ENCODE measurements at places on chromosomes 12 and 14.

- no peak for DNase-seq
These were observed 5.1 kb downstream of the DPPA3 start for GRCh38 chr12:7716381-7716780.

DNA sequence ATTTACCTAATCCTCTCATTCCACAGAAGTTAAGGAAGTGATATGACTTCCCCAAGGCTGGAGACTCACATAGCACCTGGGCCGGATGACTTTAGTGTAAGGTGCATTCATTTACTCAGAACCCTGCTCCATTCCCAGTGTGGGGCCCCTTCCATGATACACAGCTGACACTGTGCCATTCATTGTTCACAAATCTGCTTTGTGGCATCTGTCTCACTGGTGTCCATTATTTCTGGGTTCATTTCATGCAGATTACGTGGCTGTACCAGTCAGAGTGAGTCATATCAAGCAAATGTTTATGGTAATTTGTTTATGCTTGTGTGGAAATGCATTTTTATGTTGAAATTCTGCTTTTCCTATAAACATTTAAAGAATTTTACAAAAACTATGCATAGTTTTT is 5.2 kb downstream of the ANO4 start:
- DNase-seq: no peak

DNA sequence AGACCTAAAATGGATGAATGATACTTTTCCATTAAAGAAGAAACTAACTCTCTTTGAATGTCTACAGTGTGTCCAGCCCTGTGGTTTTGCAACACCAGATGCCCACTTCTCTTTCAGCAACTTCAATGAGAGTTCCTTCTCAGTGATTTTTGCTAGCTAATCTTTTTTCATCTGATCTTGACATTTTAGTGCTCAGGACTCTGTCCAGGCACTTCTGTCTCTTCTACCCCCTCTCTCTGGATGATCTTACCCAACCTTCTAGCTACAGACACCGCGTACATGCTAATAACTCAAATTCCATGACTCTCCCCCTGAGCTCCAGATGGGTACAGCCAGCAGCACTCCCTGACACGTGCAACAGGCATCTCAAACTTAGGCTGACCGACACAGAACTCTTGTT is 161.1 kb upstream of the FOXN3 start:
- DNase-seq: no peak

- no peak for DNase-seq
These were observed 98.2 kb downstream of the SSPN start for GRCh38 chr12:26293612-26294011.

- DNase-seq: peak; percentile 31
These were observed 111.9 kb downstream of the LRRK2 start for GRCh38 chr12:40336573-40337199.

DNA sequence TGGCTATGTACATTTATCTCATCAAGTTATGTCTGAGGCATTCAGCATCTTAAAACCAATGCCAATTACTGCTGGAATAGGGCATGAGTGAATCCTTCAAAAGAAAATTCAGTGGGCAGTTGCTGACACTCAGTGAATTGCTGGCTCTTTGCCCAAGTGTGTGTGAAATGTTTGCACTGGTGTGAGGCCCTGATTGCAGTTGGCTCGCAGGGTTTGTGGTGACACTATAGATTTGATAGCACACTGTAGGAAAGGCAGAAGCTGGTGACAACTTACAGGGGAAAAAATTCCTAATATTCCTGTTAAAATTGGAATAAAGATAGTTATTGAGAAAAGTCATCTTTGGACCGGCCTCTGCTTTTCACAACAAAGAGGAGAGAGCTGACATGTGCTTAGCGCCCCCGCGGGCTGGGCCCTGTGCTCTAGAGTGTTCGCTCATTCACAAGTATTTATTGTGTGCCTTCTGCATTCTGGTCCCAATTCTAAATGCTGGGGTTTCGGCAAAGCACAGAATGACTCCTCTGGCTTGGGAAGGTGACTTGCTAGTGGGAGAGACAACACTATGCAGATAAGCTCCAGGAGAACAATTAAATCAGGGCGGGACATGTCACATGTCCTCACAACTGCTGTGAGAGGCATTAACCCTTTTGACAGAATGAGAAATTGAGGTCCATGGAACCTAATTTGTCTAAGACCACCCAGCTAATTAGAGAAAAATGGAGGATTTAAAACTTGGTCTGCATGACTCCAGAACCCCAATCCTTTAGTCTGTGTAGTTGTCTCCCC is 418.7 kb downstream of the NPAS3 start:
- DNase-seq: peak; percentile 14

- no peak for DNase-seq
These were observed 52.0 kb downstream of the SLC38A6 start for GRCh38 chr14:61033054-61033453.

GRCh38 chr14:87018294-87018693 is 974.7 kb downstream of the GALC start:
- DNase-seq: no peak

GRCh38 chr14:99586054-99586760 is 17.8 kb downstream of the CCDC85C start:
- DNase-seq: no peak

GRCh38 chr12:50032854-50033581 is 7.7 kb upstream of the RACGAP1 start:
- no peak for DNase-seq

DNA sequence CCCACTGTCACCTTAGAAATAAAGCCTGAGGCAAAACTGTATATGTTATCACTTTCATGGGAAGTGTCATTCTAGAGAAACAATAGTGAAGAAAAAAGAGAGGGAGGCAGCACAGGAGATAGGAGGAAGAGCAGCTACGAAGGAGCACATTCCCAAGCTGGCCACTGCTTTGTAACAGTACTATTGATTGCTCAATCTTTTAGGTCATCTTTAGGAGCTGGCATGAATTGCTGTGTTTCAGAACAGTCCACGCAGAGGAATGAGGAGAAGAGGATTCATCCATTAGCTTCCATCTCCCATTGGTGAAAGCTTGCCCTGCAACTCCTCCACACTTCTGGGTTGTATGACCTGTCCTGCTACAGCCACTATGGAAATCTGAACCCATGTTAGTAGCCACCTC is 372.5 kb upstream of the DDHD1 start:
- no peak for DNase-seq

GRCh38 chr14:77883131-77883846 is 83.4 kb downstream of the ADCK1 start:
- peak; percentile 28 for DNase-seq

- no peak for DNase-seq
These were observed 335.1 kb downstream of the MED13L start for GRCh38 chr12:115942346-115942745.

- DNase-seq: no peak
These were observed 279.9 kb upstream of the TBX3 start for GRCh38 chr12:114963846-114964245.

GRCh38 chr14:103155010-103155409 is 31.7 kb downstream of the TNFAIP2 start:
- no peak for DNase-seq
